Dermis microvascular lymphatic vessel endothelial cell (primary cell): ENCODE measurements at places on chromosomes 3 and 15. TPM values are rescaled to one million over a fixed set of nuclear protein-coding genes. Genes with fewer than 3 reads are reported as not detected.

The CCDC9B gene
- total RNA-seq = 6.5 and 13.3 TPM in 2 replicates

The CCDC39 gene
- under 0.01 TPM in 2 replicates for total RNA-seq

The GOLGA8K gene
- 0.13 and 0.39 TPM in 2 replicates for total RNA-seq

The MLH1 gene
- total RNA-seq = 31.7 and 32.7 TPM in 2 replicates

The ATP13A4 gene
- 0.13 TPM in 1 of 2 replicates, not detected in the other for total RNA-seq

The CLDN1 gene
- total RNA-seq = 0.13 and 0.63 TPM in 2 replicates

The CKMT1B gene
- total RNA-seq = not detected in 2 replicates

The GOLGA8M gene
- 0.26 and 3.0 TPM in 2 replicates for total RNA-seq

The SAXO2 gene
- 0.26 and 0.38 TPM in 2 replicates for total RNA-seq

The CHRM5 gene
- under 0.01 and 0.13 TPM in 2 replicates for total RNA-seq

The KCNMB3 gene
- total RNA-seq = 2.1 and 2.7 TPM in 2 replicates

The DISP2 gene
- under 0.01 and 0.13 TPM in 2 replicates for total RNA-seq

The OR5K2 gene
- not detected in 2 replicates for total RNA-seq

The MYL3 gene
- total RNA-seq = 0.13 TPM in 1 of 2 replicates, not detected in the other

The VIPR1 gene
- total RNA-seq = 0.38 TPM in 1 of 2 replicates, not detected in the other

The FANCD2OS gene
- not detected in 2 replicates for total RNA-seq

The ACTR8 gene
- 24.9 and 35.3 TPM in 2 replicates for total RNA-seq

The CX3CR1 gene
- total RNA-seq = not detected in 2 replicates

The MOBP gene
- under 0.01 TPM in 1 of 2 replicates, not detected in the other for total RNA-seq

The CRYGS gene
- 0.77 and 0.89 TPM in 2 replicates for total RNA-seq

The SPSB4 gene
- under 0.01 TPM in 2 replicates for total RNA-seq

The CCR4 gene
- total RNA-seq = under 0.01 TPM in 2 replicates

The PTH1R gene
- under 0.01 and 0.13 TPM in 2 replicates for total RNA-seq

The NPAP1 gene
- total RNA-seq = not detected in 2 replicates

The STRA6 gene
- under 0.01 TPM in 1 of 2 replicates, not detected in the other for total RNA-seq

The OR5K1 gene
- total RNA-seq = not detected in 2 replicates

The ITGA11 gene
- 6.0 and 51.3 TPM in 2 replicates for total RNA-seq

The ADIPOQ gene
- total RNA-seq = not detected in 2 replicates

The KLHL40 gene
- total RNA-seq = not detected in 2 replicates

The INAFM2 gene
- 9.0 and 17.8 TPM in 2 replicates for total RNA-seq

The CLEC3B gene
- total RNA-seq = 0.25 and 0.26 TPM in 2 replicates

The EPHB1 gene
- total RNA-seq = 1.4 and 3.8 TPM in 2 replicates

The MAPK6 gene
- total RNA-seq = 32.7 and 43.6 TPM in 2 replicates

The PROK2 gene
- not detected in 2 replicates for total RNA-seq

The DOCK3 gene
- total RNA-seq = under 0.01 TPM in 1 of 2 replicates, not detected in the other

The HESX1 gene
- 0.13 and 0.63 TPM in 2 replicates for total RNA-seq

The RASGRF1 gene
- 0.51 and 2.5 TPM in 2 replicates for total RNA-seq

The CPNE4 gene
- total RNA-seq = not detected in 2 replicates

The GPD1L gene
- total RNA-seq = 13.4 and 13.9 TPM in 2 replicates

The CD200R1 gene
- total RNA-seq = not detected in 2 replicates

The TSPAN3 gene
- 195 and 277 TPM in 2 replicates for total RNA-seq

The SCAANT1 gene
- not detected in 2 replicates for total RNA-seq

The CFAP20DC gene
- 0.77 and 0.89 TPM in 2 replicates for total RNA-seq

The ISLR2 gene
- total RNA-seq = under 0.01 and 0.25 TPM in 2 replicates

The SCG5 gene
- total RNA-seq = 0.39 and 0.51 TPM in 2 replicates

The CTXN2 gene
- not detected in 2 replicates for total RNA-seq

The PRR23C gene
- not detected in 2 replicates for total RNA-seq

The ANKUB1 gene
- under 0.01 TPM in 1 of 2 replicates, not detected in the other for total RNA-seq

The GABRR3 gene
- not detected in 2 replicates for total RNA-seq
